ENCODE measurements at places on chromosomes 7 and 10.

DNA sequence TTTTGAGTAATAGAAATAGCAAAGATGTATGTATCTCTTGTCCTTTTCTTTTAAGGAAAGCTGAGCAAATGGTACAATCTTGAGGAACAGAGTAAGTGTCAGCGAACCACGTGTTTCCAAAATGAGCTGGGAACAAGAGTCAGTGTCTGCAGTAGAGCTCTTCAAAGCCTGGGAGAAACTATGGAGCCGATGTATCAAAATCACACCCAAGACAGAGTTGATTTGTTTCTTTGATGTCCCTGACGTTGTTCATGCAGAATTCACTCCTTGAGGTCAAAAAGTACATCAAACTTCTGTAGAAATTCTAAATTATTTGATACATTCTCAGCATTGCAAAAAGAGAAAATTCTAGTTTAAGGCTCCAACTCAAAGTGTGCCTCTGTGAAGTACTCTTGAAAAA is 216.5 kb downstream of the SKIDA1 start:
- no peak for DNase-seq

- no peak for DNase-seq
Measured at GRCh38 chr7:1296356-1296981, 63.8 kb downstream of the UNCX start.

GRCh38 chr7:127404286-127405072 is 12.0 kb upstream of the ZNF800 start:
- DNase-seq = no peak

DNA sequence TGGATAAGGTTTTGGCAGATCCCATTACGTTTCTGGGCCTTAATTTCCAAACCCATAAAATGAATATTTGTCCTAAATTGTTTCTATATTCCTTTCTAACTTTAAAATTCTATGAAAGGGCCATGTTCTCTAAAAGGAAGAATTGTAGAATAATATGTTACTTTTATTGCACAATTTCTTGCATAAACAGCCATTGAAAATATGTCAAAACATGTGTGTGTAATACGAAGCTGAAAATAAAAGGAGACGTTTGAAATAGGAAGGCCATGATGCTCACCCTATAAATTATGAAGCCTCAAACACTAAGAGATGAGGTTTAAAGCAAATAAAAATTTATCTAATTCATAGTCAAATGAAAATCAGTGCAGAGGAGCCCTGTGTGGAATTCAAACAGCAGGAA is 145.0 kb upstream of the LRRTM3 start:
- no peak for DNase-seq

- no peak for DNase-seq
Measured at GRCh38 chr10:79192677-79193003, 123.9 kb downstream of the ZMIZ1 start.

DNA sequence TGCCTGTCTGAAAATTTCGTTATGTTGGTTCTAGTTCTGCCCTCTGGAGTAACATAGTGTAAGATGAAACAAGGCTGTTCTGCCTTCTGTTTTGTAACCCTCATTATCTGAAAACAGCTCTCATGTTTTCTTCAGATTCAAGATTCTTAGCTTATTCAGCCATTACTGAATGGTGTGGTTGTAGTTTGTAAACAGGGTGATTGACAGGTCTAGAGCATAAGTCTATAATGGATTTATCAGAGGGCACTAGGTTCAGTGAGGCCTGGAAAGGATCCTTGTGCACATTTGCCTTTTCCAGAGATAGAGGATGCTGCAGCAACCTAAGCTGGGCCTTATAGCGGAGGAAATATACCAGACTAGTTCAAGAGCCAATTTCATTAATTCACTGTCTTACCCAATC is 6.1 kb downstream of the ZNF398 start:
- peak; percentile 57 for DNase-seq

DNA sequence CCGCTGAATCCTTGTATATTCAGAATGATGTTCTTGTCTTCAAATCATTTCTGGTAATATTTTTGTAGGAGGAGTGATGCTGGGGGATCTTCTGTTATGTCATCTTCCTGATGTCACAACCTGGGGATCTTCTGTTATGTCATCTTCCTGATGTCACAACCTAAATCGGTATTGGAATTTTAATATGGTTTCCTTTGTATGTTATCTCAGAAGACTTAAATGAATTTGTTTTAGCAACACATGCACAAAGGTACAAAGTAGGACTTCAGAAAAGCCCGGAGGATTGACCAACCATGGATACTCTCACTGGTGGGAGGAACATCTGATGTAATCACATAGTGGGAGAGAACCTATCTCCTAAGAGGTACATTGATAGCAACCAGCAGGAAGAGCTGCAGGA is 9.1 kb upstream of the AOAH start:
- no peak for DNase-seq

DNA sequence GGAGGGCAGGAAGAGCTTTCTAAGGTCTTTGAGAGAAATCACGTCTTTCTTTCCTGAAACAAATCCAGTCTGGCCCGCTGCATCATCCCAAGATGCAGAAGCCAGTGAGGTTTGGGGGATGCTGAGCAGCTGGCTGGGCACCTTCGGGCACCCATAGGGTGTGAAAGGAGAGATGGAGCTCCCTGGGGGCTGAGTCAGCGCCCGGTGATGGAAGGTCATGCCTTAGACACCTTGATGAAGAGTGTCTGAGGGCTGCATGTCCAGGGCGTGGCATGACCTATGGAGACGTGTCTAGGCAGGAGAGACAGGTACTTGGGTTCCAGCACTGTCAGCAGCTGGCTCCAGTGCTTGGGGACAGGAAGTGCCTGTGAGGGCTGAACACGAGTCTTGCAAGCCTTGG is 88.3 kb downstream of the GOLGA7B start:
- no peak for DNase-seq

GRCh38 chr7:74269757-74270277 is 15.6 kb upstream of the RFC2 start:
- DNase-seq = peak; percentile 72

DNA sequence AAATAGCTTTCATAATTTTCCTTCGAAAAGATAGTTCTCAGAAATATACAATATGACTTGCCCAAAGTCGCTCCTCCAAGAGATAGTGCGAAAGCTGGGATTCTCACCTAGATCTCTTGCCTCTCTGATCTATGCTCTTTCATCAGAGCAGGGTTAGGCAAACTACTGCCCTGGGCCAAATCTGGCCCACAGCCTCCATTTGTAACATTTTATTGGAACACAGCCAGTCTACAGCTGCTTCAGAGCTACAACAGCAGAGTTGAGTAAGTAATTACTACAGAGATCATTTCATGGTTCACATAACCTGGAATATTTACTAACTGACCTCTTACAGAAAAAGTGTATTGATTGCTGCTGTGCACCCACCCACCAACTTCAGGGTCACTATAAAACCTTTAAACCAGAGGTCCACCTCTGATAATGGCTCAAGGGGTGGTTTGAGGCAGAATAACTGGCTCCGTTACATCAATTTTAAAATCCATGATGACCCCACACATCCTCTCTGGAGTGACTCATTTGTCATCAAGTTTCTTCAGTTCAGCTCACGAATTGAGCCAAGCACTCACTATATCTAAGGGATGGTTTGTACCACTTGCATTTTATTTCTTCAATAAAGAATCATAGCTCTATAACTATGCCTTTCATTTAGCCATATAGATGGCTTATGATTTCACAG is 1019.0 kb downstream of the XPNPEP1 start:
- no peak for DNase-seq

GRCh38 chr7:94567396-94567795 is 57.8 kb downstream of the CASD1 start:
- DNase-seq = no peak

DNA sequence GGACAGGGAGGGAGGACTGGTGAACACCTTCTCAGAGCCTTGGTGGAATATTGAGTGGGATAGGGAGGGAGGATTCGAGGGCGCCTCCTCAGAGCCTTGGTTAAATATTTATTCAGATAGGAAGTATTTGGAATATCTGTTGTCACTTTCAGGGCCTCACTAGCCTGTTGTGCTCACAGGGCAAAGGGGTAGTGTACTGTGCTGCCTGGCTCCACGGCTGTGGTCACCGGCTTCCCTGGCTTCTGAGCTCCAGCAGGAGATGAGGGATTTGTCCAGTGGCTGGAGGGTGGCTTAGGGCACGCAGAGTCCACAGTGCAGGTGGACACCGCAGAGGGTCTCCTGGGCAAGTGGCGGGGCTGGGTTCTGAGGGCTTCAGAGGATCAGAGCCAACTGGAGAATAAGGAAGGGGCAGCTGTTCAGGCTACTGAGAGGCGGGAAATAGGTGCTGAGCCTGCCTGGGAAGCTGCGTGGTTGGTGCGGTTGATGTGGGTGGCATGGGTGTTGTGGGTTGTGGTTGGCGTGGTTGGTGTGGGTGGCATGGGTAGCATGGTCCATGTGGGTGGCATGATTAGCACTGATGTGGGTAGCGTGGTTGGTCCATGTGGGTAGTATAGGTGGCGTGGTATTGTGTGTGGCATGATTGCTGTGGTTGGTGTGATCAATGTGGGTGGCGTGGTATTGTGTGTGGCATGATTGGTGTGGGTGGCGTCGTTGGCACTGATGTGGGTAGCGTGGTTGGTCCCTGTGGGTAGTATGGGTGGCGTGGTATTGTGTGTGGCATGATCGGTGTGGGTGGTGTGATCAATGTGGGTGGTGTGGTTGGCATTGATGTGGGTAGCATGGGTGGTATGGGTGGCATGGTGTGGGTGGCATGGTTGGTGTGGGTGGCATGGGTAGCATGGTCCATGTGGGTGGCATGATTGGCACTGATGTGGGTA is 16.7 kb downstream of the INPP5A start:
- DNase-seq = no peak

- DNase-seq = no peak
Measured at GRCh38 chr7:138359870-138360559, 100.0 kb upstream of the TRIM24 start.

DNA sequence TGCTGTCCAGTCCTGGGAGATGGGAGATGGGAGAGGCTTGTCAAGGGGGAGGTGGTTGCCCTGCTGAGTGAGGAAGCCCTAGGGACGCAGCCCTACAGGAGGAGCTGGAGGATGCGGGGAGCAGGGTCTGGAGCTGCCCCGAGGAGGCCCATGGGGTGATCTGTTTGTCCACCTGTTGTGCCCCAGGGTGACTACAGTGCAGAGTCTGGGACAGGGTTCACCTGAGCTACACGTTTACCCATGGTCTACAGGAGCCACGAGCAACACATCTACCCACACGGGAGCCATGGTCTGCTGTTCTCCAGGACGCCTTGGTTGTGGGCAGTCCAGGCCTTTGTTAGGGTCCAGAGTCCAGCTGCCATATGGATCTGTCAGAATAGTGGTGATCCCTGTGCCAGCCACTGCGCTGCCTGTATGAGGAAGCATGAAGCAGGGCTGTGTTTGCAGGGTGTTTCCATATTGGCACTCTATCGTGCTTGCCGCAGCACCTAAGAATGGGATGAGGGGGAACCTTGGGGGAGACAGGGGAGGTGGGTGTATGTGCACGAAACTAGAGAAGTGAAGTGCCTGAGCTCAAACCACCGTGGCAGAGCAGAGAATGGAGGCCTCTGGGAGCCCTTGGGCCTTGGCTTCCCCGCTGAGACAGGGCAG is 23.7 kb downstream of the ZNF775 start:
- DNase-seq = no peak

DNA sequence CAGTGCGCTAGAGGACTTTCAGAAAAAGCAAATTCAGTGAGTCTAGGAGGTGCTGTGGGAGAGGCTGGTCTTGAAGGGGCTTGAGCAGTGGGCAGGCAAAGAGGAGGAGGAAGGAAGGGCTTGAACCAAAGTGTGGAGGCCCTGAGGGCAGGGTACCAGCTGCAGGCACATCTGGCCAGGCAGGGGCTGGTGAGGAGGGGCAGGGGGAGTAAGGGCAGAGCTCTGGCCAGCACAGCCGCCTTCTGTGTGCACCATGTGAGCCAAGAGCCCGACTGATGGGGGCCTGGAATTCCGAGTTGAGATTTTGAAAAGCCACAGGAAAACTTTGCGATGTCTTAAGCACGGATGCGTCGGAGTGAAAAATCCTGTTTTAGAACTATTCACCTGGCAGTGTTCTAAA is 74.5 kb downstream of the PRPF18 start:
- no peak for DNase-seq
